ENCODE measurements at places on chromosomes 2 and 18.

GRCh38 chr2:86592547-86593230 lies 29.4 kb upstream of the CHMP3 start:
- no peak for DNase-seq

- no peak for DNase-seq
Measured at GRCh38 chr18:8515142-8515865, 93.9 kb upstream of the RAB12 start.

DNA sequence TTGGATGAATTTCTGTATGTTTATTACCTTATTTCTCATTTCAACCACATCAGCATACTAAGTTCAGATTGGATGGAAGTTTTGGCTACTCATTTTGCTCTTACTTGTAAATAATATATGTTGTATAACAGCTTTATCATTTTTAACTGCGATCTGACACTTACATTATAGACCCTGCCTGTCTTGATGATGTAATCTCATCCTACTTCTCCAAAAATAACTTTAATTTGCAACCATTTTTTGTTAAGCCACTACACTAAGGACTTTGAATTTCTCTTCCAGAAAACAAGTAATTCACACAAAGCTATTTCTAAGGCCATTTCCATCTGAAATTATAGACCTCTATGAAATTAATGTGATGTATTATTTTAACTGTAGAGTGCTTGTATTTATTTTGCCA lies 240.7 kb downstream of the WDR7 start:
- no peak for DNase-seq

- DNase-seq: no peak
Measured at GRCh38 chr2:119012345-119013301, 70.6 kb downstream of the MARCO start.

DNA sequence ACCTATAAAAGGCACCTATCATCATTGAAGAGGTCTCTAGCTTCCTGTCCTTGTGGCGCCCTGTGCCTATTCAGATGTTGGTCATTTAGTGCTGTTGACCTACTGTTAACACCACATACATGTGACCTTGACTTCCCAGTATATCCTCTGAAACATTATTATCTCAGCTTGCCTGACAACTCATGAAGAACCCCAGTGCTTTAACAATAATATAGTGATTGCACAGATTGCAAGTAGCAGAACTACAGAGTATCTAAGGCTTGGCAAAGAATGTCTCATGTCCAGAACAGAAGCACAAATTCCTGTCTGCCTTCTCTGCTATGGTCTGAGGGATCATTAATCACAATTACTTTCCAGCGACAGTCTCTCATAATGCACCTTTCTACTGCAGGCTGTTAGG lies 165.3 kb downstream of the LCLAT1 start:
- no peak for DNase-seq

- no peak for DNase-seq
Measured at GRCh38 chr2:164593959-164594358, 27.3 kb downstream of the GRB14 start.

GRCh38 chr2:83990636-83991035 lies 468.4 kb downstream of the SUCLG1 start:
- no peak for DNase-seq

DNA sequence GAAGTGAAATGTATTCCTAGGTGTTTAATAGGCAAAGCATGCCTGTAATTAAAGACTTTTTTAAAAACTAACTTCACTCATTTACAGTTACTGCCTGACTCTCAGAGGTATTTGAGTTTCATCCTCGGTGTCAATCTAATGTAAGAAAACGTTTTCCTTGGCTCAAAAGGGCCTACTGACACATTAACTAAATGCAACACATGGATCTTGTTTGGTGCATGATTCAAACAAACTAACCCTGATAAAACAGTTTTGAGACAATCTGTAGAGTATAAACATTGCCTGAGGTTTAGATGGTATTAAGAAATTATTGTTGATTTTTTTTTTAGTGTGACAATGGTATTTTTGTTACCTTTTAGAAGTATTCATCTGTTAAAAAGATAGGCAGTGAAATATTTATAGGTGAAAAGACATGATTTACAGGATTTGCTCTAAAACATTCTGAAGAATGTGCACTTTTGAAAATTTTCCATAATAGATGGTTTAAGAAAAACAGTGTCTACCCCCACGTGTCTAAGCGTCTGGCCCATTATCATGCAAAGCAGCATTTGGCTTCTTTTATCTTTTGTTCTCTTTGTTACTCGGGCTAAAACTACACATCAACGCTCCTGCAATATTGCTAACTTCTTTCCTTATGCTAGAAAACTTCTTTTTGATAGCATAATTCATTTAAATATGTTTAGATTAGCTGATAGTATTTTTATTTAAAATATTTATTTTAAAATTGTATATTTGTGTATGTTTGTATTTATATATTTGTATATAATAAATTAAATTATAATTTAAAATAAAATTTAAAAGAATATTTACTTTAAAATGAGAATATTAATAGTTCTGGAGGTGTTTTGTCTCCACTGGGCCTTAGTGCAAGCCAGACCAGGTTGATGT lies 160.2 kb upstream of the NDUFV2 start:
- no peak for DNase-seq

- DNase-seq: no peak
Measured at GRCh38 chr18:35256947-35257346, 16.1 kb downstream of the ZNF397 start.

All from stimulated activated CD4-positive, alpha-beta T cell treated with anti-CD3 and anti-CD28 coated beads, Interleukin-4, amount 100 ng/mL, for 48 hours (primary cell).